ENCODE measurements at places on chromosomes 5 and 9. TPM values are rescaled to one million over a fixed set of nuclear protein-coding genes. Genes with fewer than 3 reads are reported as not detected.
A peak's percentile ranks its signal among the peaks of the same experiment; 100 is the strongest.

KIF20A gene
- 17.8 TPM for total RNA-seq

ASB6 gene
- 7.1 TPM for total RNA-seq

- DNase-seq = peak; percentile 75
- H3K36me3 ChIP-seq = peaks cover 45% of the 10 kb centered on the region
- H3K4me1 ChIP-seq = peaks cover 66% of the 10 kb centered on the region
These were observed 5.8 kb downstream of the ANXA6 start for GRCh38 chr5:151151793-151152192.

DNA sequence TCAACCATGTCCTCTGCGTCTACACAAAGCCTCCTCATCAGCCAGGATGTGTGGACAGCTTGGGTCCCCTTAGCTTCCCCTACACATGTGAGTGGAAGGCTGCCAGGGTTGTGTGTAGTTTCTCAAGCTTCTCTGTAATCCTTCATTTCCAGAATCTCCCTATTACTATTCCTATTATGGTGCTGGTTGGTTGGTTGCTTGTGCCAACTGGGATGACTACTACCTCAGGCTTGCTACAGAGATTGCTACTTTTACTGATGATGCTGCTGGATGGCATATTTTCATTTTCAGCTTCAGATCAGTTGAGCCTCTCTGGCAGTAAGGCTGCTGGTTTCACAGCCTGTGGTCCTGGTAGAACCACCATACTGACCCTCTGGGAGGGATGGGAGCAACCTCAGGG lies 39.9 kb downstream of the ATG10 start:
- no peak for DNase-seq
- H3K36me3 ChIP-seq = no peaks in the 10 kb centered on the region
- no peaks in the 10 kb centered on the region for H3K27me3 ChIP-seq

DNA sequence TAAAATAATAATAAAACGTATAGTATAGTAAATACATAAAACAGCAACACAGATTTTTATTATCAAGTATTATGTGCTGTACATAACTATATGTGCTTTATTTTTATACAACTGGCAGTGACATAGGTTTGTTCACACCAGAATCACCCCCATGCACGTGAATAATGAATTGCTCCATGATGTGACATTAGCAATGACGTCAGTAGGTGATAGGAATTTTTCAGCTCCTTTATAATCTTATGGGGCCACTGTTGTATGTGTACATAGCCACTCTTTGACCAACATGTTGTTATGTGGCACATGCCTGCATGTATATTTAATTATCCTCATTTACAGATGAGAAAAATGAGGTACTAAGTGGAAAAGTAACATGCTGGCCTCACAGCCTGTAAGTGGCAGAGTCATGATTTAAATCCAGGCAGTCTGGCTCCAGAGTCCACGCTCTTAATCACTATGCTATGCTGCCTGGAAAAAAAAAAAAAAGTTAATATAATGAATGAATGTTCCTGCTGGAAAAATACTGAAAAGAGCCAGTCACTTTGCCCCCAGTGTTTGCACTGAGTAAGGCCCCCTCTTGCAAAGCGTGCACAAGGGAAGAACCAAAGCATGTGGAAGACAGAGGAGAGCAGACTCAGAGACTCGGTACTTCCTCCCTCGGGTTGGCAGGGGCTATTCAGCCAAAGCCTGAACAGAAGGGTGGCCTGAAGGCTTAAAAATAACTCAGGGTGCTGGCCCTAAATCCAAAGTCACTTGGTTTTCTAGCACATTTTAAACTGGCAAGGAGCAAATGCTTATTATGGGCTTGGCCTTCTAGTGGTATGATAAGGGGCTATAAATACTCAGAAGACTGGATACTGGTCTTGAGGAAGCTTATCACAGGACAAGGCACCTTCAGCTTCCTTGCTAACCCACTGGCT lies 206.8 kb downstream of the GLIS3 start:
- H3K27ac ChIP-seq = no peak overlapping the region
- no peaks in the 10 kb centered on the region for H3K4me1 ChIP-seq
- no peak overlapping the region for H3K4me3 ChIP-seq
- H3K36me3 ChIP-seq = no peaks in the 10 kb centered on the region
- no peak for DNase-seq

PCDHGA12 gene
- 2.4 TPM for total RNA-seq

DNA sequence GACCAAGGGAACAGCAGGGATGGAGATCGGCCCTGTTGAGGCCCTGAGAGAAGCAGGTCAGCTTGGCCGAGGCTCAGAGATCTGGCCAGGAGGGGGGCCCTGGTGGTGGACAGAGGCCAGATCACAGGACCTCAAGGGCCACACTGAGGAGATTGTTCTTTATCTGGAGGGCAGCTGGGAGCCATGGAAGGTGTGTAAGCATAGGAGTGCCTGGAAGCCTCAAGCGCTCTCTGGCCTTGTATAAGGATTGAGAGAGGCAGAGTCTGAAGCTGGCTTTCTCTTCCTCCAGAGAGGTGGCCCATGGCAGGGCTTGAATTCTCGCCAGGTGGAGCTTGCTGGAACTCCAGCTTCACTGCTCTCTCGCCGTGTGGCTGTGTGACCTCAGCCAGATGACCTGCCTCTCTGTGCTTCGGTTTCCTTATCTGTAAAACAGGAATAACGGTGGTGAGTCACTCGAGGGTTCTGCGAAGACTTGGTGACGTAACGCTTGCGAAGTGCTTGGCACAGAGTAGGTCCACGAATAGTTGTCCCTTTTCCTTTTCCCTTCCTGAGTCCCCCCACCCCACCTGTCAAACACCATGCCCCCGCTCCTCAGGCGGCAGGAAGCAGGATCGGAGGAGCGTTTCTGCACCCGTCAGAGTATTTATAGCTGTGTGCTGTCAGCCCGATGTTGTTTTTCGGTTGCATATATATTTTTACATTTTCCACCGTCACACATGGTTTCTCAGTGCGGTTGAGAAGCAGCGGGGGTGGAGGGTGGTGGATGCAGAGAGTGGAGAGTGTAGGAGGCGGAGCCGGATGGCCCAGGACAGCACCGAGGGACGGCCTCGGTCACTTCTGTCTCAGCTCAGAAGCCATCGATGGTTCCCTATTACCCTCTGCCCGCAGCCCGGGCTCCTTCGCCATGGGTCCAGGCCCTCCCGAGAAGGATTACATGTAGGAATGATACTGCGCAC lies 17.0 kb upstream of the CRB2 start:
- DNase-seq = peak; percentile 59
- no peaks in the 10 kb centered on the region for H3K36me3 ChIP-seq
- peak overlapping the region; percentile 42 for H3K27ac ChIP-seq
- H3K27me3 ChIP-seq = peaks cover 6% of the 10 kb centered on the region
- no peak overlapping the region for H3K4me3 ChIP-seq

DNA sequence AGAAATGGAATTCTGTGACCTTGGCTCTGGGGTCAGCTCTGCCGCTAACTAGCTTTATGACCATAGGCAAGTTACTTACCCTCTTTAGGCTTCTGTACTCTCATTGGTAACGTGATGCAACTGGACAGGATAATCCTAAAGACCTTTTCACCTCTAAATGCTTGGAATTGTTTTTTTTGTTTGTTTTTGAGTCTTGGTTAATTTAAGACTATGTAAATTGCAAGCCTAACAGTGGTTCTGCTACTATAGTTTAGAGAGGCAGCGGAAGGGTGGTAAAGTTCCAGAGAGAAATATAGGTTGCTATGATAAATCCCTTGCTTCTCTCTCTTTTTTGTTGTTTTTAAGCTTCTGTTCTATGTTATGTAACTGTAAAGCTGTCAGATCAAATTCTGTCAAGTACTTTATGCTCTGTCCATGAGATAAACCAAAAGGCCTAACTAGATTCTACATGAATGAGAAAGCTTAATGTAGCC lies 17.6 kb downstream of the FAM169A start:
- no peak for DNase-seq
- no peaks in the 10 kb centered on the region for H3K4me1 ChIP-seq
- no peaks in the 10 kb centered on the region for H3K27me3 ChIP-seq
- H3K36me3 ChIP-seq = no peaks in the 10 kb centered on the region
- H3K27ac ChIP-seq = no peak overlapping the region
- H3K4me3 ChIP-seq = no peak overlapping the region

DNA sequence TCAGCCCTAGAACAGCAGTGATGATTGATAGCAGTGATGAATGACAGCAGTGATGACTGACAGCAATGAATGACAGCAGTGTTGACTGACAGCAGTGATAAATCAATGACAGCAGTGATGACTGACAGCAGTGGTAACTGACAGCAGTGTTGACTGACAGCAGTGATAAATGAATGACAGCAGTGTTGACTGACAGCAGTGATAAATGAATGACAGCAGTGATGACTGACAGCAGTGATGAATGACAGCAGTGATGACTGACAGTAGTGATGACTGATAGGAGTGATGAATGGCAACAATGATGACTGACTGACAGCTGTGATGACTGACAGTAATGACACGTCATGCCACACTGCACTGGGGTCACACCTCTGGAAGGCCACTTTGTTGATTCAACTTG lies 106.8 kb downstream of the ENTREP1 start:
- H3K27ac ChIP-seq = no peak overlapping the region
- H3K4me1 ChIP-seq = no peaks in the 10 kb centered on the region
- H3K36me3 ChIP-seq = no peaks in the 10 kb centered on the region
- no peak for DNase-seq
- no peaks in the 10 kb centered on the region for H3K27me3 ChIP-seq

DNA sequence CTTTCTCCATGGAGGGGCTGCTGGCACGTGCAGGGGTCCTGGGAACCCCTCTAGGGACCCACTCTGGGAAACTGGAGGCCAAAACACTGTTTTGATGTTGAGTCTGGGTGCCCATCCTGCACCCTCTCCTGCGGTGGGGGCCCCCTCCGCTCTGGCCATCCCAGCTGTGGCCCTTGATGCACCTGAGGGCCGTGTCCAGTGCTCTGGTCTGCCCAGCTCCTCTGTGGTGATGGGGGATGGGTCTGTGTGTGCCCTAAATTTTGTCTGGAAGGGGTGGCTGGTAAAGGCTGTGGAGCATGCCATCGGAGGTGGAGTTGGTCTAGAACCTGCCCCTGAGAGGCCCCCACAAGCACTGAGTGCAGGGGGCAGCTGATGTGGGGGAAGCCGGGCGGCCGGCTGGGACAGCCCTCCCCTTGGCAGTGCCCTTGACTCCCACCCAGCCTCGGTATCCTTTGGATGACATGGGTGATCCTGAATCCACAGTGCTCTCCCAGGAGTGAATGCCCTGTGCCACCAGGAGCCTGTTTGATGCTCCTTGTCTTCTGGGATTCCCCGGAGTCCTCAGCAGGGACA lies 26.3 kb downstream of the AHRR start:
- DNase-seq = no peak
- H3K4me1 ChIP-seq = peaks cover 15% of the 10 kb centered on the region
- peaks cover 29% of the 10 kb centered on the region for H3K27me3 ChIP-seq
- H3K36me3 ChIP-seq = no peaks in the 10 kb centered on the region

NIPAL4 gene
- 0.13 TPM for total RNA-seq

VCP gene
- total RNA-seq = 188 TPM

GRCh38 chr9:113057193-113057592 lies 669 bp upstream of the ZFP37 start:
- no peak for DNase-seq
- peaks cover 26% of the 10 kb centered on the region for H3K27me3 ChIP-seq
- no peak overlapping the region for H3K27ac ChIP-seq

GRCh38 chr5:118946138-118946800 lies 42.1 kb downstream of the DTWD2 start:
- H3K27me3 ChIP-seq = no peaks in the 10 kb centered on the region
- H3K4me1 ChIP-seq = no peaks in the 10 kb centered on the region
